ENCODE measurements at places on chromosomes 1 and 21. TPM values are rescaled to one million over a fixed set of nuclear protein-coding genes. Genes with fewer than 3 reads are reported as not detected.

GRCh38 chr1:109466452-109467300 lies at the start of gene SYPL2:
TSS of gene SYPL2 (plus strand) at chr1:109466546. CDS start at chr1:109466844, 298 bp downstream.
- peak; percentile 75 for DNase-seq

DNA sequence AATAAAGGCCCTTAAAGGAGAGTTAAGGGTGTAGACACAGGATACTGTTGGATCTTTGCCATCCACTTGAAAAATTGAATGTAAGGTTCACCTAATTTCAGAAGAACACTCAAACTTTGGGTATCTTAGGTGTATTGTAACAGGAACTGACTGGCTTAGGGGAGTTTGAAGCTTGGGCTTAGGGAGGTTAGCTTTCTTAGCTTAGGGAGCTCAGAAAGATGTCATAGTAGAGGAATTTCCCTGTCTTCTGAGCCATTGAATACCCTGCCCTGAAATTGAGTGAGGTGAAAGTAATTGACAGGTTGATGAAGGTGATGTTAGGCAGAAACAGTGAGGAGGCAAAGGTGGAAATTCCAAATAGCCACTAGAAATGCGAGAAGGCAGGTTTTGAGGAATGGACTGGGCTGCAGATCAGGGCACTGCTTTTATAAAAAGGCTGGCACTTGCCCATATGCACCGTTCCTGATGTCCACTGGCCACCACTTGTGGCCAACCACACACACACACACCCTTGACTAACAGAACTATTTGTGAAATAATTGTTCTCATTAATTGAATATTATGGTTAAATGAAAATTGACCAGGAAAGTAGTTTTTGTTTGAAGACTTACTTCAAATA lies 16.5 kb downstream of the BACH1 start:
- no peak for DNase-seq

DNA sequence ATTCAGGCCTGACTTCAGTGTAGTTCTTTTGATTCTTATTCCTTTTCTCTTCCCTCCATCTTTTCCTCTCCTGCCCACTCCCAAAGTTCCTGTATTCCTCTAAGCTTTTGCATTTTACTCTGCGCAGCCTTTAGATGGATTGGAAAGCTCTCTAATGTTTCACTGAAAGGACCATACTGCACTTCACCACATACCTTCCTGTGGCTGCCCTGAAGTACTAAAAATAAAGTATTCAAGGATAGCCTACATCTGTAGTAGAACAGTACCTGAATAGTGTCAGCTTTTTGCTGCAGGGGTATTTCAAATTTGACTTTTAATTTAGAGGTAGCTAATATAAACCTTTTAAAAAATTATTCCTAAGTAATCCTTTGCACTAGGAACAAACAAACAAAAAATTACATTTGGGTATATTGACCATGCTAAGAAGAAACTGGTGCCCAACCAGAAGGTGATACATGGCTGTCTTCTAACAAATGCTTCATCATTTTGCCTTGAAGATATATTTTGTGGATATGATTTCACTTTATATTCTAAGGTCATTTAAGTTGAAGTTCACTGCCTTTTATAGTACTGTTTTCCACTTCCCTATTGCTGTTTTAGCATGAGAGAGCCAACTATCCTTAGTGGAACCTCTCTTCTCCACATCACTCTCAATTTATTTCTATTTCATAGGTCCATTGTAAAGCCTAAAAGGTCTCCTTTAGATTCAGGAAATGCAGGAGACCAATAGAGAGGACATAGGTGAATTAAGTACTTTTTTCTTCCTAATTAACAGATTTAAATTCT lies 22.8 kb downstream of the FAM20B start:
- DNase-seq: no peak

DNA sequence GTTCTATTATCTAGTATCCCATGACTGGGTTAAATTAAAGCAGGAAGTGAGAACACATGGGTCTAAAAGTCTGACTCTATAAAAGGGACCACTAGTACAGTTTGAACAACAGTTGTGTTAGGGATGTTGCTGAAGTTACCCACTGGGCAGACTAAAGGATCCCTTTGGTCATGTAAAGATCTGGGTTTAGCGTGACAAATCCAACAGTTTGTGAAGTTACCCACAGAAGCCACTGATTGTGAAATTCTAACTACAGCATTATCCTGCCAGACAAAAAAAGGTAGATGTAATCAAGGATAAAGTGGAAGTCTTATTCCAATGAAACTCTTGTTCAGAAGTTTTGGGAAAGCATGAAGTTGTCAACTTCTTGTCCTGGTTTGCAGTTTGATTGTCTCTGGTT lies 5.7 kb downstream of the QSOX1 start:
- DNase-seq: no peak

DNA sequence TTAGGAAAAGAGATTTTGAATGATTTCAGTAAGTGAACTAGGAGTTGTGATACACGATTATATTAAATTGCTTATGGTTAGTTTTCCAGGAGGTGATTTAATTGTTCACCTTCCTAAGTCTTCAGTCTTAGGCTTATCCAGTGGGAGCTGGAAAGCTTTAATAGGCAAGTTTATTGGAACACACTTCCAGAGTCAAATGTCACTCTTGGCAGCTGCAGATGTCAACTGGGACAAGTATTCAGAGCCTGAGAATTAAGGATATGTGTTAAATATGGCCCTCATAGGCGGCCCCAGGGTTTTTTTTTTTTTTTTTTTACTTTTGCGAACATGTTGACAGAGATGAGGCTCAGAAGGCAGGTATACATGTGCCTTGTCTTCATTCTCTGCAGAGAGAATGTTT lies 29.2 kb downstream of the UCK2 start:
- no peak for DNase-seq

DNA sequence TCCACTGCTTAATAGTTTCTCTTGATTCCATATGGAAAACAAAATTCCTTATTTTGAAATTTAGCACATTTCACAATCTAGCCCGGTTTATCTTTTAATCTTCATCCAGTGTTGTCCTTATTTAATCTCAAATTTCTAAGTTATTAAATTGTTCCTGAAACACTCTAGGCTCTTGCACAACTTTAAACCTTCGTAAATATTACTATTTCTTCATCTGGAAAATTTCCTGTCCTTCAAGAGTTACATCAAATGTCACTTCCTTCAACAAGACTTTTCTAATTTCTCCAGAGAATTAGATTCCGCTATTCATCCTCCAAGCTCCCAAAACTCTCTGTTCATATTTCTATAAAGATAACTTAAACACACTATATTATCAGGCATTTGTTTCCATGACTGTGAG lies 6.5 kb downstream of the FMO5 start:
- no peak for DNase-seq

UBL4B gene
- total RNA-seq: not detected

Measured in activated CD4-positive, alpha-beta T cell treated with anti-CD3 and anti-CD28 coated beads, Interleukin-2, amount 10 ng/mL, durations not matched to agents 24 days and 14 days (primary cell).